ENCODE measurements at places on chromosomes 16 and 17.

DNA sequence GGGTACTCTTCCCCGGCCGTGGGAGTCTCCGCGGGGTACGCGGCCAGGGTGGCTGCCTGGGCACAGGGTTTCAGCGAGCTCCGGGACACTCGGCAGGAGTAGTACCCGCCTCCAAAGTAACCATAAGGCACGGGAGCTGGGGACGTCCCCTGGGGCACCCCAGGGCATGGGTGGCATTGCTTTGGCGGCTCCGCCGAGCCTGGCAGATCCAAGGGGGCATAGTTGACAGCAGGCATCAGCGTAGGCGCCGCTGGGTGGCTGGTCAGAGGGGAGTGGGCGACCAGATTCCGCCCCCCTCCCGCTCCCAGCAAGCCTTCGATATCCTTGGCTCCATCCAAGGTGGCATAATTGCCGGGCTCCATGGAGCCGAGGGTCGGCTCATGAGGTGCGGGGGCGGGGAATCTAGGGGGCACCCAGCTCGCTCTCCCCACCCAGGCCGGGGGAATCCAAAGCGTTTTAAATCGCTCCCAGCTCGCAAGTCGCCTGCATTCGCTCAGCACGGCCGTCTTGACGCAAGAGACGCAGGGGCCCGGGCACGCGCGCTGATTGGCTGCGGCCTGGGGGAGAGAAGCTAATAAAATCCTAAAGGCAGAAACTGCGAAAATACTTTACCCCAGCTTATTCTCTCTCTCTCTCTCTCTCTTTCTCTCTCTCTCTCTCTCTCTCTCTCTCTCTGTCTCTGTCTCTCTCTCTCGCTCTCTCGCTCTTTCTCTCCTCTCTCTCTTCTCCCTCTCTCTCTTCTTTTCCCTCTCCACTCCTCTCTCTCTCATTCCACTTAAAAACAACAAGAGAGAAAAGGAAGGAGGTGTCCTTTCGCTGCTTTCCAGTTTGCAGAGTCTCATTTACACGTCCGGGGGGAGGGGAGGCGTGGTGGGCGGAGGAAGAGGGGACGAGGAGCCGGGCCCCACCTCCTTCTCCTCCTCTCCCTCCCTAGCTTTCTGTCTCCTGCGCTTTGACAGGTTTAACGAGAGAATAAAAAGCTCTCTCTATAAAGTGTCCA is at the start of gene HOXB13:
TSS of gene HOXB13 (minus strand) at position 519 of the 1,000 bp plus-strand sequence. CDS start at position 362, 157 bp downstream.
- DNase-seq, result no peak

GRCh38 chr17:50956750-50957523 is 90.8 kb upstream of the TOB1 start:
- no peak for DNase-seq

DNA sequence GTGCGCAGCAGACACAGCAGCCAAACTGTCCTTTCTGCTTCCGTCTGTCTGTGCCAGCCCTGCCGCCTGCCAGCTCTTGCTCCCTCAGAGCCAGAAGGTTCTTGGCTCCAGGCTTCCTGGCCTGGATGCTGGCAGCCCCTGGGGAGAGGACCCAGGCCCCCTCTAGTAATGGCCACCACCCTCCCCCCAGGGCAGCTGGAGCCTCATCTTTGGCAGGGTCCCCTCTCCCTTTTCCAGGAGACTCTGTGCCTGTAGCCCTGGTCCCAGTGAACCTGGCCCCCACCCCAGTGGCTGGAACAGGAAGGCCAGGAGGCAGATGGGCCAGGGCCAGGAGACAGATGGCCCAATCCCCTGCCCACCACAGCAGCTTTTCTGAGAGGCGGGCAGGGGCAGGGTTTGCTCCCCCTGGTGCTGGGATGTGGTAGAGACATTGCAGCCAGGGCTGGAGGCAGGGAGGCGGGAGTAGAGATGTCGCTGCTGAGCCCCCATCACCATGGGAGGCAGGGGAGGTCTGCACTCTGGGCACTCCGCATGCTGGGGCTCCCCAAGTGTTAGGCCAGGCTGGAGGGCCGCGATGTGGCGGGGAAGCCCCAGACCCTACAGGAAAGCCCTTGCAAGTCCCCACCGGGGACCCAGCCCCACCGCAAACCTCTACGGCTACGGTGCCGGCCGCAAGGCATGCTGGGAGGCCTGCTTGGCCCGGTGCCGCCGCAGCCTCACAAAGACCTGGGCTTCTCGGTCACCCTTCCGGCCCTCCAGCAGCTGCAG is 16.7 kb downstream of the UNC13D start:
- DNase-seq, result peak; percentile 26

DNA sequence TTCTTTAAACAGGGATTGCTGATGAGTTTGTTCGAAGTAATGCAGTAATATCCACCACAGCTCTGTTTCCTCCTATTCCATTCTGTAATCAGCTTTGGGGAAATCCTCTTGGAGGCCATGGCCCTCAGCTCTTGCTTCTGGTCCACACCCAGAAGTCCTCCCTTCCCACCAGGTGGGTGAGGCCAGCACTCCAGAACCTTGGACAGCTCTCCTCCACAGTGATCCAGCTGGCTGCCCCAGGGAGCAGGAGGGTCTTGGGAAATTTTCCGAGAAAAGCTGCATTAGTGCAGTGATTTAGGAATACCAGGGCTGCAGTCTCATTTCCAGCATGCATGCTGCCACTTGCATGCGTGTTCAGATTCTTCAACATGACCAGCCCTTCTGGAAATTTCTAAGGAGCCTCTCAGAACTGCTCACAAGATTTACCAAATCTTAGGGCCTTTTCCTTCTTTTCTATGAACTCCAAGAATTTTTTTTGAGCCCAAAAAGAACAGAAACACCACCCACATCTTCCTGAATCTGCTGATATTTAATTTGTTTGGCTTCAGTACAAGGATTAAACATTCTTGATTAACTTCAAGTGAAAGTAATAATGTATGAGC is 4.2 kb downstream of the SMPD3 start:
- DNase-seq, result no peak

DNA sequence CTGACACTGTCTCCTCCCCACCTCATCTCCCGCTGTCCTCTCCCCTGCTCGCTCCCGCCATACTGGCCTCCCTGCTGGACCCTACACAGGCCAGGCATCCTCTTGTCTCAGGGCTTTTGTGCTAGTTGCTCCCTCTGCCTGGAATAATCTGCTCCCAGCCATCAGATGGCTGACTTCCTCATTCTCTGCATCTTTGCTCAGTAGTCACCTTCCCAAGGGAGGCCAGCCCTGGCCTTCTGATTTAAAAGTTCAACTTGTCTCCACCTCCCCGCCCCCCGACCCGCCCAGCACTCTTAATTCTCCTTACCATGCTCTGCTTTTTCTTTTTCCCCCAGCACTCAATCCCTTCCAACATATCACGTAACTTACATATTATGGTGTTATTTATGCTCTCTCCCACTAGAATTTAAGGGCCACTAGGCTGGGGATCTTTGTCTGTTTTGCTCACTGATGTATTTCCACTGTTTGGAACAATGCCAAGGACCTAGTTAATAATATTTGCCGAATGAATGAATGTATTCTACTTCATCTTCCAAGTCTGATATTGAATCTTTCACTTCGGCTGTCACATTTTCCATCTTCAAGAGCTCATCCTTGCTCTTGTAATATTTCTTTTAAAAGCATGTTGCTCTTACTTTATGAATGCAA is 178.3 kb downstream of the CDK5R1 start:
- no peak for DNase-seq

DNA sequence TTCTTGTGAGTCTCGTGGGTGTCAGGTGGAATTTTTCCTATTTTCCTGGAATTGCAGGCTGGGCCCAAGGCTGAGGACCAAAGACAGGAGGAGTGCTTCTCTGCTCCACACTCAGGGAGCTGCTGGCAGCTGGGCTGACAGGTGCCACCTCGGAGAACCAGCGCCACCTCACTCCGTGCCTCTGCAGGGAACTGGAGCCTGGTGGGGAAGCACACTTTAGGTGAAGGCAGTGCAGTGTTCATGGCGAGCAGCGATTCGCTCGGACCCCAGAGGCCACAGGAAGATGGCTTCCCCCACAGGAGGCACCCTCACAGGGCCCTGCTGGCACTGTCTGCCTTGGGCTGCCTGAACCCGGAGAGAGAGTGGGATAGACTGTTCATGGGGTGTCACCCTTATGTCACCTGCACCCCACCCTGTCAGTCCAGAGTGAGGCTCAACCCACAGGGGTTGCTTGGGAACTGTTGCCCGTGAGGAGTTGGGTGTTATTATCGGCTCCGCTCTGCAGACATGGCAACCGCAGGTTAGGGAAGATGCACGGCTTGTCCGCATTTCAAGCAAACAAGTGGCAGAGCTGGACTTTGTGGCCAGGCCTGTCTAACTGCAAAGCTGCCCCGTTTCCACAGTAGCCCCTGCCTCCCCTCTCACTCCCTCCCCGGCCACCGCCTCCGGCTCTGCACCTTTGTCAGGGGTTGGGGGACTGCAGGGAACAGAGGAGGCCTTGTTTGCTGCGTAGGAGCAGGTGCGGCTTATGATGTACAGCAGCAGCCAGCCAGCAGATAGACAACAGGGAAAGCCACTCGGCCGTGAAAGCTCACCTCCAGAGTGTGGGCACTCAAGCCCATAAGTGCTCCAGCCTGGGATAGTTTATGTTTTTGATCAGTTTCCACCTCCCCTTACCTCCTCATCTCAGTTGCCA is 15.5 kb downstream of the TBC1D24 start:
- no peak for DNase-seq

- DNase-seq, result no peak
Observed at GRCh38 chr17:21495281-21495680, 119.1 kb downstream of the KCNJ12 start.

DNA sequence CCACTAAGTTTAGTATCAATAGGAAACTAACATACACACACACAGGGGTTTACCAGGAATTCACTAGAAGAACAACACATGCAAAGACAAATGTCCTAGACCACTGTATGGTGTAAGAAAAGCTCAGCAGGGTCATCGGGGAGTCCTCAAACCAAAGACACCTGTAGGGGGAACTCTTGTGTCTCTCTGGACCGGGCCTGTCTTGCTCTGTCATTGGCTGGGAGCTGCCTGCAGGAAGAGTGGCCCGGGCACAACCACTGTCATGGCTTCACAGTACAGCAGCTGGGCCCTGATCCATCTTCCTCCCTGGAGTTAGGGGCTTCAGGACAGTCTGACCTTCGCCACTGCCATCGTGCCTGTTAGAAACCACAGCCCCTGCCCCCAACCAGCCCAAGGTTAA is 263.6 kb upstream of the DYNLRB2 start:
- no peak for DNase-seq

- no peak for DNase-seq
Observed at GRCh38 chr16:77951788-77952187, 70.6 kb upstream of the CLEC3A start.

GRCh38 chr16:50560903-50561863 is 13.0 kb downstream of the NKD1 start:
- DNase-seq, result no peak

DNA sequence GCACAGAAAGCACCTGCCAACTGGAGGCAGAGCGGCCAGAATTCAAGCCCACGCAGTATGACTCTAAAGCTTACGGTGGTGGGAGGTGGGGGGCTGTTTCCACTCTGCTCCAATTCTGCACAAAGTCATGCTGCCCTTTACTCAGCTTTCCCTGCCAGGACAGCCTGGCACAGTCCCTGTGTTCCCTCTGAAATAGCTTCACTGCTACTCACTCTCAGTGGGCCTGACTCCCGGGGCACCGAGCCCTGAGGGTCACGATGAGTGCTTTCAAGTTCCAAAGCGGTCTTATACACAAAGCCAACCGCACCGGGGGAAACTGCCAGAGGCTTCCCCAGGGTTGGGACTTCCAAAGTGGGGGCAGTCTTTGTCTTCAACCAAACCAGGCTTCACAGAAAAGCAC is 306.1 kb upstream of the XYLT1 start:
- no peak for DNase-seq

DNA sequence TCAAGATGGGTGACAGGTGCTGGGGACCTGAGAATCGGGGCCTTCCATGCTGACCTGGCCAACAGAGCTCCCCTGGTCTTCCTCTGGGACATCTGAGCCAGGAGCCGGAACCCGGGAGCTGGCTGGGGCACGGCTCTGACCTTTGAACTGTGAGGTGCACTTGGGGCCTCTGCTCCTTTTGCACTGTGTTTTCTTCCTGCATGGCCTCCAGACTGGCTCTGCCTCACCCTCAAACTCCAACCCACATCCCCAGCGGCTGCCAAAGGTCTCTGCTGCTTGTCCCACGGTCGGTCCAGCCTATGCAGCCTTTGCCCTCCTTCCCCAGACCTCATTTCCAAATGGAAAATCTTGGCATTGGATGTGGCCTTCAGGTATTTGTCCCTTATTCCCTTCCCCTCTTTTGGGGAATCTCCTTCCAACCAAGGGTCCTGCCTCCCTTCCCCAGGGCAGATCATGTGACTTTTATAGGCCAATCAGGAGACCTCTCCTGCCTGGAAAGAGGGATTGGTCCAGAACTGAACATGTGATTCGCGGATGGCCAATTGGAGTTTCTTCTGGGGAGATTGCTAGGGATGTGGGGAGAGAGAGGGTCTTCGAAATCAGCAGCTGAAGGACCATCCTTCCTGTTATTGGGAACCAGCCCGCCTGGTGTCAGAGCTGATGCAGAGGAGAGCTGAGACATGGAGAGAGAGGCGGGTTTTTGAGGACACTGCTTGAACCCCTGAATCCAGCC is 117.9 kb downstream of the CYLD start:
- no peak for DNase-seq

- DNase-seq, result no peak
Observed at GRCh38 chr16:13767215-13767614, 152.7 kb upstream of the ERCC4 start.

DNA sequence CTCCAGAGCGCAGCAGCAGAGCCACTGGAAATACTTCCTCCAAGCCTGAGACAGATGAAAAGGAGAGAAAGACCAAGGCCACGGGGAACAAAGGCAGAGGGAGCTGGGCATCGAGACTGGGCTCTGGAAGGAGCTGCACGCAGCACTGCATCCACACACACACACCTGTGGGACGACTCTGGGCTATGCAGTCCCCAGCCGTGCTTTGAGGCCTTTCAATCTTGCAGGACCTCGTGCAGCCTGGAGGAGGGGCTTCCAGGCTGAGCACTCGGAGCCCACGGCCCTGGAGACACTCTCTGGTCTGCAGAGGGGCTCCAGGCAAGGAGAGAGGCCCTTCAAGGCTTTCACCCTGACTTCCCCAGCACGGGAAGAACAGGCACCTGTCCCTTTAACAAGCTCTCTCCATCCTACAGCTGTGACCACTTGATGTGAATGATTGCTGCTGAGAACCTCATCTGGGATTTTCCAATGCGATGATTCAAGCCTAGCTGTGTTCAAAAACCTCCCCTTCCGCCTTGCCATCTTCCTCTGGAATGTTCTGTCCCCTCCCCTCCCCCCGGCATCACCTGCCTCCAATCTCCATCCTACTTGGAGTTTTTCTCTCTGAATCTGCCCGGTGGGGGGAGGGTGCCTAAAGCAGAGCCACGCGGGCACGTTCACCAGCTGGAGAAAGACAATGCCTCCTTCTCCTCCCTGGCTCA is 37.5 kb downstream of the RBFOX3 start:
- no peak for DNase-seq
